ENCODE measurements at places on chromosomes 3 and 15.

GRCh38 chr3:45659661-45660566 is 29.3 kb upstream of the SACM1L start:
- peak; percentile 67 for DNase-seq

DNA sequence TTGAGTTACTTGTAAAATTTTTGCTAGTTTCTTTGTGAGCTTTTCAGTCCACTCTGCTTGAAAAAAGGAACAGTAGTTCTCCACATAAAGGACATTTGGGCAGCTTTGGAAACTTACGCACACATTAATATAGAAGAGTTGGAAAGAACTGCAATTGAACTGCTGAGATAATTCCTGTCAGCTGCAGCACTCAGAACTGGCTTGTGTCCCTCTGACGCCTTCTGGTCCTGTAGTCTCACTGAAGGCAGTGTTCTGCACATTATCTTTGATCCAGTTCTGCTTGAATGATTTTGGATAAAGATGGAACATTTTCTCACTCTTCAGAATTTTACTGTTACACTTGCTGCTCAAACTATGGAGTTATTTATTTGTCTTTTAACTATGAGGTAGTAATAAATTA is 901.9 kb downstream of the OTOL1 start:
- DNase-seq = no peak

DNA sequence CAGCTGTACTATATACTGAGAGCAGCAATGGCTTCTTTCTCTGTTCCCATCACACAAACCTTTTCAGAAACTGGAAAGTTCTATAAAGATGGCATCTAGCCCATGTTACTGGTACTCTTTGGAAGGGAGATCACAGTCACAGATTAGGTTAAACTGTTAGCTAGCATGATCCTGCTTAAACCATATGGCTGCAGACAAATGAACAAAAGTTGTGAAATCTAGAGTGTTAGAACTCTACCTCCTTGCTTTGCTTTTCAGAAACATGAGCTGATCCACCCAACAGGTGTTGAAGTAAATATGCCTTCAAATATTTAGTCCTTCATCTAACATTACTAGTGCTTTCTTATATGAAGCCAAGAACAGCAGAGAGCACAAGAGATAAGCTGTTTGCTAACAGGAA is 102.6 kb downstream of the SNRK start:
- DNase-seq = no peak

GRCh38 chr15:71261909-71262308 is 146.6 kb downstream of the THSD4 start:
- DNase-seq = no peak

DNA sequence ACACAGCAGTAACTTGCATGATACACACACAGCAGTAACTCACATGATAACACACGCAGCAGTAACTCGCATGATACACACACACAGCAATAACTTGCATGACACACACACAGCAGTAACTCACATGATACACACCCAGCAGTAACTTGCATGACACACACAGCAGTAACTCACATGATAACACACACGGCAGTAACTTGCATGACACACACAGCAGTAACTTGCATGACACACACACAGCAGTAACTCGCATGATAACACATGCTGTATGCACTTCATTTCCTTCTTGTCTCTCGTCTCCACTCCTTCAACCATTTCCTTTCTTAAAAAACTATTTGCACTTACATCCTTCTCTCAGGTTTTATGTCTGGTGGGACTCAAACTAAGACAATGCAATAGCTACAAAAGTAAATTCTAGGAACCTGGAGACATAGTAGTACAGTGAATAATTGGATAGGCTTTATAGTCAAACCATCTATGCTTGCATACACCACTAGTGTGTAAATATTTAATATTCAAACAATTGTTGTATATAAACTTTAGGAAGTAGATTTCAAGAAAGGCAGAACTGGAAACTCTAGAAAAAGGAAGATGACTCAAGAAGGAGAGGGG is 130.8 kb downstream of the UACA start:
- no peak for DNase-seq

DNA sequence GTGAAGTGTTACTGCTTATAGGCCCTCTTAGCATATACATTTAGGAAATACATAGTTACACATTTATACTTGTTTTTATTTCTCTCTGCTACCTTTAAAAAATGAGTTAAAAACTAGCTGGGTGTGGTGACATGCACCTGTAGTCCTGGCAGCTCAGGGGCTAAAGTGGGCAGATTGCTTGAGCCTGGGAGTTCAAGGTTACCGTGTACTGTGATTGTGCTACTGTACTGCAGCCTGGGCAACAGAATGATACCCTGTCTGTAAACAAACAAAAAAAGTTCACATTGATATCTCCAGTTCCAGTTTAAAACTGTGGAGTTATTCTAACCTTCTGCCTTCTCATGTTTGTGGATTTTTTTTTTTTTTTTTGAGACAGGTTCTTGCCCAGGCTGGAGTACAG is 12.1 kb downstream of the PDCD6IP start:
- no peak for DNase-seq

DNA sequence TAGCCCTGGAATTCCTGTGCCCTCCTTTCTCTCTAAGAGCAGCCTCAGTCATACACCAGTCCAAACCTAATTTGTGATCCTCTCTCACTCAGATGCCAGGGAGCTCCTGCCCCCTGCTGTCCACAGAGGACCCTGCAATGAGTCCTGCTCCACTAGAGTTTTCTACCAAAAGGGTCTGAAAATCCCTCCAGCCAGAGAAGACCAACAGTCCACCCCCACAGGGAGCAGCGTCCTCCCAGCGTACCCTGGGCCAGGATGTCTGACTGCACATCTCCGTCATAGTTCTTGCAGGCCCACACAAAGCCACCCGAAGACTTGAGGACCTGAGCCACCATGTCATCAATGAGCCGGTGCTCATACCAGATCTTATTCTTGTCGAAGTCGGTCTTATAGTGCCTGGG is 15.4 kb downstream of the IDH2 start:
- peak; percentile 26 for DNase-seq

DNA sequence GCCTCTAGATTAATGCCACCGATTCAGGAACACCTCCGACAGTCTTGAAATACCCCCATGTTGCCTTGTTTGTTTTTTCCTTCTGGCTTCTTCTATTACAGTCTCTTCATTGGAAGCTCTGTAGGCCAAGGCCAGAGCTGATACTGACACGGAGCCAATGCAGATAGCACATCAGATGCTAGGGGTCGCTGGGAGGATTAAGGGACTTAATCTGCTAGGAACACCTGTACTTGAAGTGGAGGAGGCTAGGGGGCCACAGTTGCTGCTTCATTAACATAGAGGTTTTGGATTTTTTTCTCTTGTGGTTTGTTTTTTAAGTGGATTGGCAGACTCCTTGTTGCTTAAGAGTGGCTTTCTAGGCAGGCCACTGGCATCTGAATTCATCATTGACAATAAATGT is 49.6 kb downstream of the PARP14 start:
- DNase-seq = no peak
